Stimulated activated CD4-positive, alpha-beta T cell treated with anti-CD3 and anti-CD28 coated beads, Interleukin-4, amount 100 ng/mL, for 1 hour (primary cell): ENCODE measurements at places on chromosomes 6 and 20.

GRCh38 chr6:167349631-167350274 lies 24.9 kb downstream of the TTLL2 start:
- DNase-seq, result no peak

DNA sequence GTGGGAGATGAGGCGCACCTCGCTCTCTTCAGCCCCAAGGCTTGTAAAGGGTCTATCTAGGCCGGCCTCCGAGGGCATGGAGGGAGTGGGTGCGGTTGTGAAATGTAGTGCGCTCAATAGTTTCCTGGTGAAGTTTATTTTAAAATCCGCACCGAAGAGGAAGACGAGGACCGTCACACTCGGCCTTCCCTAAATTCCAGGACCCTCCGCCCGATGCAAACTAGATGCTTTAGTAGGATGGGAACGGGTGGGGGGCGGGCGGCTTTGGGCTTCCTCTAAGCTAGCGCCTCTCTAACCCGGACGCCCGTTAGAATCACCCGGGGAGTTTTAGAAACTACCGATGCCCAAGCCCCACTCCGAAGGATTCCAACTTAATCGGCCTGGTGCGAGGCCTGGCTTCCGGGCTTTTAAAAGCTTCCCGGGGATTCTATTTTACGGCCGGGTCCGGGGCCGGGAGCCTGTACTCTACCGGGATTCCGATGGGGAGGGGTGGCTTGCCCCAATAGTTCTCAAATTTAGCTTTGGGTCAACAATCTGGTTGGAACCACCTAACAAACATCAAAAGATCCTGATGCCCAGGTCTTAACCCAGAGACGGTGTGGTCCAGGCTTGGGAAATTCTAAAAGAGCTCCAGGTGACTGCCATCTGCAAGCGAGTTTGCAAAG lies 548 bp upstream of the BCAS4 start:
- DNase-seq, result no peak

DNA sequence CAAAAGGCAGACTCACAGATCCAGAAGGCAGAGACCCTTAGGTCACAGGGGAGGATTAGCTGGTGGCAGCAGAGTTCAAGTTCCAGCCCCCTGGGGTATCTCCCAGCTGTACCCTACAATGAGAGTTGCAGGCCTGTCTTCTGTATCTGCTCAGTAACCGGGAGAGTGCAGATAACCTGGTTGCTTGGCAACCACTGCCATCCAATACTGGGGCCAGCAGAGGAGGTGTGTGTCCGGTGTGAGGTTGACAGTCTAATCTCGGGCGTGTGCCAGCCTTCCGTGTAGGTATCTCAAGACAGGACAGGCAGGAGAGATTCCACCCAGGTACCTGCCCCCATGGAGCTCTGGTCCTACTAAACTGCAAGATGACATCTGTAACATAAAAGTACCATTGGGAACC lies 56.6 kb upstream of the TBC1D7 start:
- DNase-seq, result no peak

- DNase-seq, result no peak
Observed at GRCh38 chr6:113854531-113855499, 2.3 kb upstream of the MARCKS start.

GRCh38 chr6:76381612-76382011 lies 309.1 kb upstream of the IMPG1 start:
- no peak for DNase-seq

DNA sequence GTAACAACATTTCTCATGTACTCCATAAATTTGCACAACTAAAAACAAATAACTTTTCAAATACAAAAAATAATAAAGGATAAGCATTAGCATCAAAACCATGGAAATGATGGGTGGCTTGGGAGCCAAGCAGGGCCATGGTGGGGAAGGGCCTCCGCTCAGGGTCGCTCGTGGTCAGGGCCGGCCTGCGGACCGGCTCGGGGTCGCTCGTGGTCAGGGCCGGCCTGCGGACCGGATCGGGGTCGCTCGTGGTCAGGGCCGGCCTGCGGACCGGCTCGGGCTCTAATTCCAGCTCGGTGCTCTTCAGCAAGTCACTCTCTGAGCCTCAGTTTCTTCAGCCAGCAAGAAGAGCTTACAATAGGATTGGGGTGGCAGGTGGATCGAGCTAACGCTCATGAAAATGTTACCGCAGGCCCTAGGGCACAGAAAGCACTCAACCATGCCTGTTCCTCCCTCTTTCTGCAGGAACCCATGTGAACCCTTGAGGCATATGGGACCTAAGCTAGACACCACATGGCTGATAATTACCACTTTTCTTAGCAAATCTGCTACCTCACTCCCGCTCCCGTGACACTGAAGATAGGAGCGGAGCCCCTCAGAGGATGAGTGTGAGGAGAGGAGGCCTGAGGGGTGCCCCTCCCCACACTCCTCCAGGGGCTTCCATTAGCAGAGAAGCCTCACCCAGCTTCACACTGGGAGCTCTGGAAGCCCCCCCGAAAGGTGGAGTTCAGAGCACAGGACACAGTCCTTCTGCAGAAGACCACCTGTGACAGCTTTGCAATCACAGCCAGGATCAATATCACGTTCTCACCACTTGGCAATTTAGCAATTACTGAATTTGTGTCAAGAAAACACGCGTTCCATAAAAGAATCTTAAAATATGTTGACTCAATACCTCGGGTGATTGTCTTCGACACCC lies 103.0 kb downstream of the PSMB1 start:
- no peak for DNase-seq

- DNase-seq, result no peak
Observed at GRCh38 chr20:40655451-40655850, 33.6 kb downstream of the MAFB start.

DNA sequence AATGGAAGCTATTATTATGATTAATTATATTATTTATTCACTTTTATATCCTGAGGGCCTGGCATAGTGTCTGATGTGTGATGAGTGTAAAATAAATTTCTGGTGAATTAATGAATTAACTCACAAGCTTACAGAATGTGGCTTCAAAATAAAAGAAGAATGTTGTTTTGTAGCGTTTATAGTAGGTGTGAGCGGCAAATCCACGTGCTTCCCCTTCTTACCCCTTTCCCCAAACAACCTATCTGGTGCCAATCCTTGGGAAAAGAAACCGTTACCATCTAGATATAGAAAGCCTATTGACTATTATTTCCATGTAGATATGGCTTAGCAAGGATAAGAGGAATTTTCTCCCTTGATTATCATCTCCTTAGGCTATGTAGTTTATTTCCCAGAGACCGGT lies 144.6 kb upstream of the CITED2 start:
- no peak for DNase-seq
